ENCODE measurements at places on chromosomes 11 and 22.

- no peak for DNase-seq
Observed at GRCh38 chr11:4086575-4087353, 7.8 kb upstream of the RRM1 start.

DNA sequence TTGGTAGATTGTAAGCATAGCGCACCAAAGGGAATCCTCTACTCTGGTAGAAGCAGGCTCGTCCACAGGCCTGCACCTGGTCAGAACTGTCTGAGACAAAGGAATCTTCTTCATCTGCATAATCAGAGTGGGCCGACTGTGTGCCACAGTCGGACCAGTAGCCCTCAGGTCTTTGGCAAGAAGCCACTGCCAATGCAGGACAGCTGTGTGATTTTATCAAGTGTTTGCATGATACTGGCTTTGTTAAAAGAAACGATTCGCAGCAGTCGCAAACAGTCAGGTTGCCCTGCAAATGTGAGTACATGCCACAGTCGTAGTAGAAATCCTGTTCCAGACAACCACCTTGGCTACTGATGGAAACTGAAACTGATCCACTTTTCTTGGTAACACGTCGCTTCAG is 4.9 kb upstream of the CCDC34 start:
- no peak for DNase-seq

DNA sequence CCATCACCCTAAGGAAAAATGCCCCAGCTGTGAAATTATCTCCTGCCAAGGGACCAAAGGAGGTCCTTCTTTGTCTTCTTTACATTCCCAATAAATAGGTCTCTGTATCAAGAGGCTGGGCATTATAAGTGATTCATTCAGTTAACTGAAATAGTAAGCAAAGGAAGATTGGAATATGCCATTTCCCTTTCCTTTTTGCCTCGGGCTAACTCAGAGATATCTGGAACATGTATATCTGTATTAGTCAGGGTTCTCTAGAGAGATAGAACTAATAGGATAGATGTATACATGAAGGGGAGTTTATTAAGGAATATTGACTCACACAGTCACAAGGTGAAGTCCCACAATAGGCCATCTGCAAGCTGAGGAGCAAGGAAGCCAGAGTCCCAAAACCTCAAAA is 15.3 kb upstream of the CWF19L2 start:
- peak; percentile 64 for DNase-seq

DNA sequence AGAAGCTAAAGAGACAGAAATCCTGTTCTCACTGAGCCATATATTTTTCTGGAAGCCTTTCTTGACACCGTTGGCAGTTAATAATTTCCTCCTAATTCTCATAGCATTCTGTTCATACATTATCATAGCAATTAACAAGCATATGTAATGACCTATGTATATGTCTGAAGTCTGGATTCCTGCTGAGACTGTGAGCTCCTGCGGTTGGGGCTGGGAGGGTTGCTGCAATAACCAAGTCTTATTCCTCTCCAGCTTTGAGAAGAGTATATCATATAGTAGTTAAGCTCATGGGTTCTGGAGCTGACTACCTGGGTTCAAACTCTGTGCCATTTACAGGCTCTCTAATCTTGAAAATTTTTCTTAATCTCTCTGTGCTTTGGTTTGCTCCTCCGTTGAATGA is 175.2 kb downstream of the MAML2 start:
- no peak for DNase-seq

DNA sequence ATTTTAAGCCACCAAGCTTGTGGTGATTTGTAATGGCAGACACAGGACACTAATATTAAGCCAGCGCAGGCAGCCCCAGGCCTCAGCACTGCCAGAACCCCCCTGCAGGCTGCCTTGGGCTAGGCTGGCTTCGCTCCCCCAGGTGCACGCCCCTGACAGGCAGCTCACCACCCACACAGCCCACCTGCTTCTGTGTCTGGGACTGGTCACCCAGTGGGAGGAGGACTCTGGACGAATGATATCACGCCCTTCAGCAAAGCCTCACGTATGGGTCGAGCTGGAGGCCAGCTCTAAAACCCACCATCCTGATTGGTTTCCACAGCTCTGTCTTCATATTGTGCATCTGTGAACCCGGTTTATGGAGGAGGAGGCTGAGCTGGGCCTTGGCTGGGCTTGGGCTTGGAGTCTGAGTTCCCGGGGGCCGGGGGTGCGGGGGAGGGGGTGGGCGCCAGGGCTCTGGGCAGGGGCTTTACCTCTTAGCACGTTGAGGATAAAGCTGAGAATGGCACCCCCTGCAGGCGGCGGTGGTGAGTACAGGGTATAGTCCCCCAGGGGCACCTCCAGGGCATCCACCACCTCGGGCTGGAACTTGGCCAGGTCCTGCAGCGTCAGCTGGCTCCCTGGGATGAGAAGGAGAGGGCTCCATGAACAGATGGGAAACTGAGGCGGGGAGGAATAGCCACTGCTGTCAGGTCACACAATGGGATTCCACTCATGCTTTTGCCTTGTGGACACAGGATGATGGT is 13.8 kb downstream of the GGT5 start:
- DNase-seq, result no peak

GRCh38 chr11:65078151-65078550 is 5.7 kb downstream of the CDCA5 start:
- DNase-seq, result peak; percentile 37

GRCh38 chr11:12206529-12206928 is 96.1 kb downstream of the MICAL2 start:
- DNase-seq, result no peak

DNA sequence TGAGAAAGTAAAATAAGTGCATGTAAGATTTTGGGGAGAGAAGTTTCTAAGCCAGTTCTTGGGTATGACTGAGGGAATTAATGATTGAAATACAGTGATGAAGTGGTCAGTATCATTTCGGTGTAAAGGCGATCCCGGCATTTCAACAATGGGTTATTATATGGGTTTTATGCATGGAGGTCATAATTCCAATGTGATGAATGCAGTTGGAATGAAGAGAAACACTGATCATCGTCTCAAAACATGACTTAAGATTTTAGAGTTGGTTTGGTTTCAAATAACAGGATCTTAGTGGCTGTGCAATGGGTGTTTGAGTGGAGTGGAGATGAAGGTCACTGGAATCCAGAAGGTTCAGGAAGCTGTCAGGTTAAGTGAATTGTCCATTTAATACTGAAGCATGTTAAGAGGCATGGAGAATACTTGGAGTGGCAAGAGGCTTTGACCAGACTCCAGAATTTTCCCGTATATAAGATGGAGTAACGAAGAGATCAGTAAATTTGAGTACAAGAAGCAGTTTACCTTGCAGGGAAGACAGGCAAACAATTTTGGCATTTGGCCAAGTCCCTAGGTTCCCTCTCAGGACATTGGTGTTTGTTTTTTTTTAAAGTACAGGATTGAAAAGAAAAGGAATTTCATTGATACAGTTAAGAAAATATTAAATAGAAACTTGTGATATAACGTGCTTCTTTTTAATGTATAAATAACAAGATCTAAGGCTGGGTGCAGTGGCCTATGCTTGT is 96.4 kb upstream of the BIRC3 start:
- DNase-seq, result no peak

DNA sequence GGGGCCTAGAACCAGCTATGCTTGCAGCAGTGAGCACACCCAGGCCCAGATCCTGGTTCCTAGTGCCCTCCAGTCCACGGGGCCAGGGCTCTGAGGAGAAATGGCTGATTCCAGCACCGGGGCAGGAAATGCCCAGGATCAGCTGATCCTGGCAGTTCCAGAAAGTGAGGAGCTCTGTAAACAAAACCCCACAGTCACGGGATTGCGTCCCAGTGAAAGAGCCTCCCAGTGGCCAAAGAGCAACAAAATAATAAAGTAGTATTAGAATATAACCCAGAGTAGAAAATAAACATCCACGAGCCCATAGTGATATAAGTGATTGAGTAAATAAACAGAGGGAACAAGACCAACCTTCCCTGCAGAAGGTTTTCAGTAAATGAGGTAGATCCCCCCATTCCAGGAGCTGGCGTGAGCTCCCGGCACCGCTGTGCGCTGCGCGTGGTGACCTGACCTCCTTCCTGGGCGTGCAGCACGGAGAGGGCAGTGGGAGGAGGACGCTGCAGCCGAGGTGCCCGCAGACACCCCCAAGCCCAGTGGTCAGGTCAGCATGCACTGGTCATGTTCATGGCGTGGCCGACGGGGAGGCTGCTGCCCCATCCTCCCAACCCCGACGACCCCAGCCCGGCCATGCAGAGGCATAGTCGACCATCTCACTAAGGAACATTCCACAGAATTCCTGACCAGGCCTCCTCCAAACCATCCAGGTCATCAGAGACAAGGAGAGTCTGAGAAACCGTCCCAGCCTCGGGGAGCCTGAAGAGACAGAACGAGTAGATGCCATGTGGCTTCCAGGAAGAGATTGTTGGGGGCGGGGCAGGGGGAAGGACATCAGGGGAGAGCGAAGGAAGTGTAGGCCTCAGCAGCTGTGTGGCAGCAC is 19.8 kb downstream of the PTDSS2 start:
- peak; percentile 46 for DNase-seq

DNA sequence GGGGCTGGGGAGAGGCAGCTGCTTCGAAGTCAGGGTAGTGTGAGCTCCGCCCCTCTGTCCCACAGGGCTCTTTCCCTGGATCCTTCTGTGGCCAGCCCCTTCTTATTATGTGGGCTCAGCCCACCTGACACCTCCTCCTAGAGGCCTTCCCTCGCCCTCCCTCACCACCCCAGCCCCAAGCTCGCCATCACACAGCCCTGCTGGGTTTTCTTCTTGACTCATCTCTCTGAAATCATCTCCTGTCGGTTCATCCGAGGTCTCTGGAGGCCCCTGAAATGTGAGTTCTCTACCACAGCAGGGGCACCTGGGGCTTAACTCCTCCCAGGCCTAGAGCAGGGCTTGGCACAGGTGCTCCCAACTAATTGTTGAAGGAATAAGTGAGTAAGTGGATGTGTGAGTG is 65.2 kb downstream of the CACNA1I start:
- DNase-seq, result no peak

DNA sequence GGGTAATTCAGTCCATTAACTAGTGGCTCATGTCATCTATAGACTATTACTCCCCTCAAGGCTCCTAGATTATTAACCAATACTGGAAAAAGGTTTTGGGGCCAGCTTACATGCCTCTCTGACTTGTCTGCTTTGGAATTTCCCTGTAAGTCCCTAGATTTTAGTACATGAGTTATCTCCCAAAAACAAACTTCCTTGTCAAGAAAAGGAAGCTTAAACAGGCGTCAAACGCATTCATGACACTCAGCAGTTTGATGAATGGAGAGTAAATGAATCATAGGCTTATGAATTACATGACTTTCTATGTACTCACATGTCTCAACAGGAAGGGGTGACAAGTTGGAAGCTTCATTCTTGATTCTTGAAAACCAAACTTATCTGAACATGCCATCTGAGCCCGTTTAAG is 70.8 kb downstream of the BLID start:
- peak; percentile 99 for DNase-seq

- no peak for DNase-seq
Observed at GRCh38 chr22:36136988-36137387, 23.6 kb downstream of the APOL3 start.

- peak; percentile 55 for DNase-seq
Observed at GRCh38 chr22:50146439-50147238, 23.9 kb upstream of the PANX2 start.

DNA sequence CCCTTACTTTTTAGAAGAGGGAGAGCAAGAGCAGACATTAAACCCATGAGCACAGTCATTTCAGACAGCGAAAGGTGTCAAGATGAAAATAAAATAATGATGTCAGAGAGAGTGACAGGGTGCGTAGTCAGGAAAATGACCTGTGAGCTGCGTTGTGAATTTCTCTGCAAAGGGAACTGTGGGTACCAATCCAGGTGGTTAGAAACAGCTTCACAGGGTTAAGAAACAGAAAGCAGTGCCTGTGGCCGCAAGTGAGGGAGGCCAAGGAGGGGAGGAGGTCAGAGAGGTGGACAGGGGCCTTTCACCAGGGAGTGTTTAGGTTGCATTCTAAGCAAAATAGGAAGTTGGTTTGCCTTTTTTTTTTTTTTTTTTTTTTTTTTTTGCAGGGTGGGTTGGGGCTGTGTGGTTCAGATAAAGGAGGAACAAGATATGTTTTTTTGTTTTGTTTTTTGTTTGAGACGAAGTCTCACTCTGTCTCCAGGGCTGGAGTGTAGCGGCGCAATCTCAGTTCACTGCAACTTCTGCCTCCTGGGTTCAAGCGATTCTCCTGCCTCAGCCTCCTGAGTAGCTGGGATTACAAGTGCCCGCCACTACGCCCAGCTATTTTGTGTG is 7.9 kb downstream of the TIGD3 start:
- DNase-seq, result no peak

DNA sequence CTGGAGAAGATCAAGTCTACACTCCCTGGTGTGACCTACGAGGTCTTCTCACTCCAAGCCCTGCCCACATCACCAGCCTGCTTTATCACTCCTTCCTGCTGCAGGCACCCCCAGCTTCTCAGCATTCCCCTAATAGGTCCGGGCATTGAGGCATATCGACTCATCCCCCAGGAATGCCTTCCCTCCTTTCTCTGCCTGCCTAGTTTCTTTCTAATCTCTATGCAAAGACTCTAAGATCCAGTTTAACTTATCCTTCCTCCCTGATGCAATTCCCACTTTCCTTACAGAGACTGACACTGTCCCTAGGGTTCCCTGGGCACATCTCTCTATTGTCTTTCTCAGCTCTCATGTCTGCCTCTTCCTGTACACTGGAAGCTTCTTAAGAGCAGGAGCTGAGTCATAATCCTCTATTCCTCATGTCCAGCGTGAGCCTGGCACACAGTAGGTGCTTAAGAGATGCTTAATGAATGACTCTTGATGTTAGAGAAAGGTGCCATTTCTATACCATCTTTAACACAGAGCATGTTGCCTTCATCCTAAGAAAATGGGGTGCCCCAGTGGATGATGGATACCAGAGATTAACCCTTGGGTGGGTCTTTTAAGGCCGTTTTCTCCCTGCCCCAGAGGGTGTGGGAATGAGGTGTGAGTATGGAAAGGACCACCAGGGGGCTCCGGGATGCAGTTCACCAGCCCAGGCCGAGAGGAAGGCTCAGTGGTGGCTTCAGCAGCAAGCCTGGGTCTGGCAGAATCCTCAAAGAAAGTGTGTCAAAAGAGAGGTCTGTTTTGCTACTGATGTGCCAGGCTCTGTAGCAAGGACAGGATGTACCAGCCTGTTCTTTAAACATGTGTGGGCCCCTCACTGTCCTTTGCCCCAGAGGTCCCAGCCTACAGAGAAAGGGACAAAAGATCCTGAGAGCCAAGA is 34.7 kb downstream of the PARVA start:
- peak; percentile 93 for DNase-seq

DNA sequence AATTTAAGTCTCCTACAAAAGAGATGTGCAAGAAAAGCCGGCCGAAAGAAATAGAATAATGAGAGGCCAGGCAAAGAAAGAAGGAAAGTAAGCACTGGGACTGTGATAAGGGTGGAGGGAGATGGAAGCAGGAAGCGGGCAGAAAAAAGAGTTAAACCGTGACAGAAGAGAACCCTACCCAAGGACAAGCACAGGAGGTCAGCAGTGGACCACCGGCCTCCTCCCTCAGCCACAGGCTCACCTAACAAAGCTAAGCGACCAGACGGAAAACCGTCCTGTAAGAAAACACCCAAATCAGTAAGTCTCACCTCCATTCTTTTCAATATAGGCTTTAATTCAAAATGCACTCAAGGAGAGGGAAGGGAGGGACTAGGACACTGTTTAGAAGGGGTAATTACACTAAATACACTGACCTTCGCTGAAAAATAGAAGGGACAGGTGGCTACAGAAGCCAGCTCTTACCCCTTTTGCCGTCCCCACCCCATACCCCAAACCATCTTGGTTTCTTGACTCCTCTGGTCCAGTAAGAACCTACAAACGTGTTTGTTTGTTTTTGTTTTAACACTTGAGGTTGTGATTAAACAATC is 1.9 kb downstream of the FAM181B start:
- DNase-seq, result no peak

GRCh38 chr11:213111-213510 is 5.6 kb downstream of the RIC8A start:
- DNase-seq, result no peak

GRCh38 chr11:96017856-96018255 is 93.9 kb upstream of the MTMR2 start:
- DNase-seq, result no peak

Data from bronchial epithelial cell (primary cell).